ENCODE measurements at places on chromosomes 2 and 18. TPM values are rescaled to one million over a fixed set of nuclear protein-coding genes. Genes with fewer than 3 reads are reported as not detected.

Gene KLHL14
- 3.7 TPM for polyA plus RNA-seq

- no peak for DNase-seq
Observed at GRCh38 chr2:188449561-188449960, 157.9 kb downstream of the GULP1 start.

DNA sequence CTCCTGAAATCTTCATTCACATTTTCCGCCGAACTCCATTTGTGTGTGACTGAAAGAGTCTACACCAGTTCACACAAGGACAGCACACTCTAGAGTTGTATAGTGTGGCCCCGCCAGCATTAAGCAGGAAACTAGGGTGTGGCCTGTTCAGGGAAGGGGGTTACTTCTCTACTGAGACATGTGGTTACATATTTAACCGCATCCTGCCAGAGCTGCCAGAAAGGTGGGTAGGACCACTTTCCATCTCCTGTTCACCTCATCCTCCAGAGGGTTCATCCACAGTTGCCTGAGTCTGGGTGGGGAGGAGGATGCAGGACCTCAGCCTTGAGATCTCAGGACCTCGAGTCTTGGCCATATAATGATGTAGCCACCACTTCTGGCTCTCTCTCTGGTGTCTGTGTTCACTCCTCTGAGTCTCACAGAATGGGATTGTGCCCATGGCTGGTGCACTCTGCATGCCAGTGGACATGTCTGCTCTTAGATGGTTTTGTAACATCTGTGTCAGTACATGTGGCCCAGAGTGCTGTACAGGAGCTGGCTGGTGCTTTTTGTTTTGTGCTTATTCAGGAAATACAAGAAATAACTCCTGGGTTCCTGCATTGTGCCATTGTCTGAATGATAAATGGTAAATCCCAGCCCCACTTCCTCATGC lies 7.7 kb upstream of the SP140L start:
- no peak for DNase-seq

DNA sequence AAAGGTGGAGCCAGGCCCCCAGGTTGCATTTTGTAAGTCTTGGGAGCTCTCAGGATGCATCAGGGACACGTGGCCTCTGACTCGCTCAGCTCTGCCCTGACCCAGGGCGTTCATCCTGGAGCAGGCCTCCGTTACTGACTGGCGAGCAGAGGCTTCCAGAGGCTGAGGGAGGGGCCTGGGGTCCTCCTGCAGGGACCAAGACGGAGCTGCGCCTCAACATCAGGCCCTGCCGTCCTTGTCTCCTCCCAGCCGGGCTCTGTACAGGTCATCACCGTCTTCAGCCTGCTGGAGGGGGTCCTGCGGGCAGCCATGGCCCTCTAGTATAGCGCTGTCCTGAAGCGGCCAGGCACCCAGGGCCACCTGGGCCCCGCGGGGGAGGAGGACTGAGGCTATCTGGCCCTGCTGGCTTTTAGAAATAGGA lies 10.2 kb upstream of the ALPP start:
- no peak for DNase-seq

- peak; percentile 37 for DNase-seq
Observed at GRCh38 chr2:177799531-177799930, 273.0 kb downstream of the PDE11A start.

DNA sequence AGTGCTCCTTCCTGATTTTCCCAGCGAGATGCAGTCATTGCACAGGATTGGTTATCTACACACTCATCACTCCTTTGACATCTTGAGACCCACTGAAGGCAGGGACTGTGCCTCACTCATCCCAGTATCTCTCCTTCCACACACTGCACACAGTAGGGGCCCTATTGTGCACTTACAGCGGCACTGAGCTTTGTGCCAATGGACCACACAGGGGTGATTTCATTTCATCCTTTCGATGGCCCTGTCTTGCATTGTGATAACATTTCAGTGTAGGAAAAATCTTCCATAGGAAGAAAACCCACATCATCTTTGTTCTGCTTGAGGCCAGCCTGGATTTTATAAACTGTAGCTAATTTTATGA lies 11.0 kb upstream of the LRRFIP1 start:
- DNase-seq, result no peak

- no peak for DNase-seq
Observed at GRCh38 chr2:174449033-174449432, 37.8 kb downstream of the GPR155 start.
